ENCODE measurements at places on chromosomes 4 and X.

DNA sequence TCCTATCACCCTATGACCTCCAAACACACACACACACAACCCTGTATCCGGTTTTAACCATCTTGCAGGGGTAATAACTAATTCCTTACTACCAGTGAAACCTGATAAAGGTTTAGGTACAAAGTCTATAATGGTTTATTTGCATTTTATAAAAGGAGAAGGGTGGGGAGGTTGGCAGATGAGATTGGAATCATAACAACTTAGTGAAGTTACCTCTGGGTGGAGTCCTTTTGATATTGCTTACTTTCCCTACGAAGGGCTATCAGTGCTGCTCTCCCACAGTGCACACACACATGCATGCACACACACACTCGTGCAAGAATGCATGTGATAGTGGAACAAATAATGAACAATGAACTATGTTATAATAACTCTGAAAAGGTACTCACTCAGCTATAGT lies 56.1 kb downstream of the CCSER1 start:
- no peak for DNase-seq

GRCh38 chrX:138492371-138492770 lies 219.1 kb downstream of the FGF13 start:
- no peak for DNase-seq

- DNase-seq: no peak
Observed at GRCh38 chrX:88526385-88526784, 220.6 kb upstream of the CPXCR1 start.

- DNase-seq: no peak
Observed at GRCh38 chrX:21528076-21528475, 130.1 kb downstream of the KLHL34 start.

Measured in natural killer cell (primary cell).